ENCODE measurements at places on chromosomes 7 and 10.

DNA sequence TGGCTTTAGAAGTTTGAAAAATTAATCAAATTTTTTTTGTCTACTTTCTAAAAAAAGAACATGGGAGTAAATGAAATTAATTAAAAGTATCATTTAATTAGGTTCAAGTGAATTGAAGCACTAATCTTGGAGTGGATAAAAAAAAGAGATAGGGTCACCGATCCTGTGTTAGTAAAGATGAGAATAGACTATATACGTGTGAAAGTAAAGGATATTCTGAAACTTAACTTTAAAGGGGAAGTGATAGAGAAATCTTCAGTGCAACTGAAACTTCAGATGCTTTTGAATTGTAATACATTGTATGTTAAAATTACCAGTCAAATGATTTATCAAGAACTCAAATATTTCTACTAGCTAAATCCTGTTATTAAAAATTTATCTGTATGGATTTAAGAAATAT, 4.8 kb downstream of the NHLRC2 start:
- DNase-seq: no peak

- peak; percentile 65 for DNase-seq
These were observed 72.6 kb downstream of the JAZF1 start for GRCh38 chr7:28107960-28108359.

- DNase-seq: no peak
These were observed 86.4 kb upstream of the TRIL start for GRCh38 chr7:29044554-29044953.

GRCh38 chr10:128221807-128222206, 95.6 kb upstream of the MKI67 start:
- no peak for DNase-seq

- no peak for DNase-seq
These were observed 327.5 kb upstream of the ZMIZ1 start for GRCh38 chr10:78740976-78741915.

DNA sequence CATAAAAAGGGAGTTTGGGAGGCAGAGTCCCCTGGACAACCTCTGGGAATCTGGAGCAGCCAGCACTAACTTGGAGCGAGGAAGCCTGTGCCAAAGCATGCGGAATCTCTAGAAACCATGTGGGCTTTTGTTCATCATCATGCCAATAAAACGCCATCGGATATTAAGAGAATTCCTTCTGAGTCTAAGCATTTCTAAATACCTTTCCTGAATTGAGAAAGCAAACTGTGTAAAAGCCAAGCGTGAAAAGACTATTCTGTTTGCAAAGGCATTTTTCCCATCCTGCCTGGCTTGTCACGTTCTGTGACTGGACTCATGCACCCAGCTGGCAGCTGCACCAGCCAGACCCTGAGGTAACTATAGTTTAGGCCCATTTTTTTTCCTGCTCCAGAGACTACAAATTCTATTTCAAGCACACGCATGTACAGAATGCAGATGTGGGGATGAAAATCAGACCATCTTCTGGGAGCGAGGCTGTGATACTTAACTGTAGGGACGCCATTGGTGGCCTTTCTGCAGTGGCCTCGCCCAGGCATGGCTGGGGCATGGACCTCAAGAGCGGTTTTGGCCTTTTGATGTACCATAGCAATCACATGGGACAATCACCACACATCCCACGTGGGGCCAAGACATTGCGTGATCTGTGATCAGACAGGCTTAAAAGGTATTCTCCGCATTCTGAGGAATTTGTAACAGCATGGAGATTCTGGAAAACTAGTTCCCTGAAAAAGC, 218.9 kb downstream of the KIAA1217 start:
- DNase-seq: no peak

Measured in EL (cell line).